ENCODE measurements at places on chromosomes 5 and 9.

- peaks cover 28% of the 10 kb centered on the region for H3K4me1 ChIP-seq
- H3K4me3 ChIP-seq, result peak overlapping the region; percentile 78
- no peaks in the 10 kb centered on the region for H3K27me3 ChIP-seq
- H3K36me3 ChIP-seq, result peaks cover 18% of the 10 kb centered on the region
These were observed 530 bp downstream of the BBLN start for GRCh38 chr9:128160603-128160987.

DNA sequence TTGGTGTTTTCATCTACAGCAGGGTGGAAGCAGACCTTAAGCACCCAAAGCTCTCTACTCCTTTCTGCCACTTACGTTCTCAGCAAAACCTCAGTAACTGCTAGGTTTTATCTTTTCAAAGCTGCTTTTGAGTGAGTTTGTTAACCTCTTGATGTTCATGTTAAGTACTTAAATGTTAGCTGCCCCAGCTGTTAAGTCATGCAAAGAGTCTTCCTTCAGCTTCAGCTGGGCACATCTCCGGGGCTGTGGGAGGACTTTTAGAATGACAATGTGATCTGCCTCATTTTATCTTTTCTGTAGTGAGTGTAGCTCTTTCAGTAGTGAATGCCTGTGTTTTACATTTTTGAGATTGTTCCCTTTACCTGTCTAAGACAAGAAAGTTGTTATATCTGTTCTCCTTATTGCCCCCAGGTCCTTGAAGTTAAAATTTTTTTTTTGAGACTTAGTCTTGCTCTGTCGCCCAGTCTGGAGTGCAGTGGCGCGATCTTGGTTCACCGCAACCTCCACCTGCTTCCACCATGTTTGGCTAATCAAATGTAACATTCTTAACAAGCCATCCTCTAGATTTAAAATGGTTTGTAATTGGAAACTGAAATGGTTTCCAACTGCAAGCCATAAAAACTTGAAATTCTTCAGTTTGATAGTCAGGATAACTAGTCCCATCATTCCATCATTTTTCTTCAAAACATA, 19.6 kb downstream of the KDM4C start:
- no peak overlapping the region for H3K4me3 ChIP-seq
- H3K4me1 ChIP-seq, result peaks cover 3% of the 10 kb centered on the region
- H3K27me3 ChIP-seq, result no peaks in the 10 kb centered on the region
- no peaks in the 10 kb centered on the region for H3K36me3 ChIP-seq
- no peak for DNase-seq
- H3K27ac ChIP-seq, result no peak overlapping the region

- H3K36me3 ChIP-seq, result peaks cover 7% of the 10 kb centered on the region
- no peak for DNase-seq
- no peak overlapping the region for H3K4me3 ChIP-seq
These were observed 150.8 kb downstream of the DOCK8 start for GRCh38 chr9:365436-365835.

- peak; percentile 55 for DNase-seq
- peaks cover 44% of the 10 kb centered on the region for H3K4me1 ChIP-seq
- no peaks in the 10 kb centered on the region for H3K27me3 ChIP-seq
- no peak overlapping the region for H3K4me3 ChIP-seq
These were observed 998 bp downstream of the SLC23A1 start for GRCh38 chr5:139381837-139382761.
